ENCODE measurements at places on chromosomes 2 and 18.

DNA sequence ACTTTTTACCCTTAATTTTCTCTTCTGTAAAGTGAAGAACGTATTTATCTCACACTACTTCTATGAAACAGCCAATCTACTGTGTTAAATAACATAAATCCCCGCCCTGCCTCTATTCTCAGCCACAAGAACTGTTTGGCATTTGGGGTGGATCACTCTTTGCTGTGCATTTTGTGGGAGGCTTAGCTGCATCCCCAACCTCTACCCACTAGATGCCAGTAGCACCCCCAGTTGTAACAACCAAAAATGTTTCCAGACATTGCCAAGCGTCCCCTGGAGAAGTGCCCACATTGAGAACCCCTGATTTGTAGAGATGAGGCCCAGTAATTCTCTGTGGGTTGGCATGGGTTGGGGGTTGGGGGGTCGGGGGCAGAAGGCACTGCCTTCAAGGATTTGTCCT, 94.7 kb upstream of the BOD1L2 start:
- no peak for DNase-seq

DNA sequence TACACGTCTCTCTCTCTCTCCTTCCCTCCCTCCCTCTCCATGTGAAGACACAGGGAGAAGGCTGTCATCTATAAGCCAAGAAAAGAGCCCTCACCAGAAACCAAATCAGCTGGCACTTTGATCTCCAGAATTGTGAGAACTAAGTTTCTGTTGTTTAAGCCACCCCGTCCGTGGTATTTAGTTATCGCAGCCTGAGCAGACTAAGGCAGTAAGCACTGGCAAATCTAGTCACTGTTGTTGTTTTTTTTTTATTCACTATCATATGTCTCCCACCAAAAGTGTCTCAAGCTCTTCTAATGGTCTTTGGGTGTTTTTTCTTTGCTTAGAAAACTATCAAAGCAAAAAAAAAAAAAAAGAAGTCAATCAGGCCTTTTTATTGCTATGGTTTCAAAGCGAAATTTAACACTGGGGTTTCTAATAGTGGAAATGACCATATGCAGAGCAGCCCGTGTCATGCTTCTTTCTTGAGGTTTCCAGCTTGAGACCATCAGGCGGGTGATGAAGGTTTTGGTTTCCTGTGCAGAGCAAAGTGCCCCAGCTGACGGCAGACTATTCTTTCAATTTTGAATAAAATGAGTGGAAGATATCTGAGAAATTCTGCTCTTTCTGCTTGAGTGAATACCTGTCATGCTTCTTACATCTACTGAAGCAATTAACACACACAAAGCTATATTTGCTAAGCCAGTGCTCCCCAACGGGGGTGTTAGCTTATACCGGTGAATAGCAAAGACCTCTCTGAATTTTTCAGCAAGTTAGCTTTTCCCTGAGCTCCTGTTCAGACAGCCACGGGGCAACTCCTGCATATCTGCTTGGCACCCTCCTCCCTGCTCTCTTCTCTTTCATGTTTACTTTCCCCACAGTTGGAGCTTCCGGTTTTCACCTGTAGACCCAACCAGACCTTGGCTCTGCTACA, 394.1 kb upstream of the ATP5MC3 start:
- DNase-seq: no peak

GRCh38 chr2:106972782-106973181, 86.8 kb upstream of the ST6GAL2 start:
- DNase-seq: no peak

GRCh38 chr2:109054865-109055264, 65.8 kb upstream of the EDAR start:
- DNase-seq: no peak

GRCh38 chr18:25097569-25098056, 254.4 kb downstream of the ZNF521 start:
- no peak for DNase-seq

DNA sequence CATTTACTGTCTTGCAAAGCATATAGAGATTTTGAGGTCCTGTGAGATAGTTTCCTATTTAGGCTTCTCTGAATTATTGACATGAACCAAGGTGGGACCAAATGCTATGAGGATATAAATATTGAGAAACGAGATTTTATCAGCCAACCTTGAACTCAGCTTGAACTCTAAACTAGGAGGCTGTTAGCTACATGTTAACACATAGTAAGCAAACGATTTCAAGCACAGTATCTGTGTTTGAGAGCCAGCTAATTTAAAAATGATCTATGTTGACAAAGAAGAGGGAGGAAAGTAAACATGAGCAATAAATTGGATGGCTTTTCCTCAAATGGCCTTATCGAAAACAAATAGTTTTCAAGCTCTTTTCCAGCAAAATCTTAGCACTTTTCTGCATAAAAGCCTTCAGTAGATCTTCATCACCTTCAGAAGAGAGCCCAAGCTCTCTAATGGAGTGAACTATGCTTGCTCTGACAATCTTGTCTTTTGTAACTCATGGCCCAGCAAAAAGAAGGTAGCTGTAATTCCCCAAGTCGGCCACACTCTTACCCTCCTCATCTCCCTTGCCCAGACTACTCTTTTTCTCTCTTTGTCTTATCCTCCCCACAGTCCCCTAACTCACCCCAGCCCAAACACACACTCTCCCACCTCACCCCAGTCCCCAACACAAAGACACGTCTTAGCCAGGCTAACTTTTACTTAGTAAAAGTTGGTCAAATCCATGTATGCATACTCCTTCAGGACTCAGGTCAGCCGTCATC, 14.7 kb downstream of the CD28 start:
- no peak for DNase-seq

DNA sequence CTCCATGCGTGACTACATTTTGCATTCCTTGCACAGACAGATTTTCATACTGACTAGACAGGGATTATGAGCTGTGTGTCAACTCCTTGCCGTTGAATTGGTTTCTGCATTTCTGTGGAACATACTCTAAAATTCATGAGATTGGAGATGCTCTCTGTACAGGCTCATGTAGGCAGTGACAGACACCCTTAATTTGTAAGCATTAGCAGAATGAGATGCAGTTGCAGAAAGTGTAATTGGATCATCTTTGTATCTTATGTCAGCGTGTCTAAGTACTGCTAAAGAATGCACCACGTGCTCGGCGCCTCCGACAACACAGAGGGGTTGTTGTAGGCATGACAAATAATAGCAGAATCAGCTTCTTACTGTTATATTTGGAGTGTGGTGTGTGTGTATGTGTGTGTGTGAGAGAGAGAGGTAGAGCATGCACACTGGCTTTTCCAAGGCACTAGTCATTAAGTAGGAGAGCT, 212.4 kb downstream of the CMPK2 start:
- no peak for DNase-seq

DNA sequence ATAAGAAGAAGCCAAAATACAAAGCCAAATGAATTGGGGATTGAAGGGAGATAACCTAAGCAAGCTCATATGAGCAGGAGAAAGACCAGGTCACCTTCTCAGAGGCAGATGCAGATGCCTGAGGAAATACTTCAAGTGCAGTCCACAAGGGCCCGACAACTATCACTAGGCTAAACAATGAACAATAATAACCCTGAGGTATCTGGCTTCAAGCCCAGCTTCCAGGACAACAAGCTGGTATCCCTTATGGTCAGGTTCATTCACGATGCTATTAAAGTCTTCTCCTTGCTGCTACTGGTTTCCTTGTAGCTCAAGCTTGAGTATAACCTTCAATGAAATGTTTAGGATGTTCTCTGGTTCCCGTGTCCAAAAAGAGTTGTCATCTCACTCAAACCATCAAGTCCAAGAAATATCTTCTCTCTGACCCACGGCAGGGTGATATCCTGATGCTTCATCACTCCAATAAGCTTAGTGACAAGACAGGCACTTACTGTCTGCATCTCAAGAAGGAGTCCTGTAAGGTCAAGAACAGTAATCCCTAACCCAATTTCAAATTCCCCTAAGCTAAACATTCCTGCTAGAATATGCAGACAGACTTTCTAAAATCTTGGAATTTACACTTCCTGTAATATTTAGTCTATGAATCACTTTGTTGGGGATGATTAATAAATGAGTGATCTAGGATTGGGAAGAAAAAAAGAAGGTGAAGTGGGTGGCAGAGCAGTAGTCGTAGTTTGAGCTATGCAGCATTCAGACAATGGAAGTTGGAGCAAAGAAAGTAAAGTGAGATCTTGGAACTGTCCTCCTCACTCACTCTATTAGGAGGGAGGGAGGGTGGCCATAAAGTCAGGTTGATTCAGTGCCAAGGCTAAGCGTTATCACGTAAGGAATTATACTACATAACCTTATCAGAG, 33.1 kb downstream of the CHN1 start:
- DNase-seq: no peak

DNA sequence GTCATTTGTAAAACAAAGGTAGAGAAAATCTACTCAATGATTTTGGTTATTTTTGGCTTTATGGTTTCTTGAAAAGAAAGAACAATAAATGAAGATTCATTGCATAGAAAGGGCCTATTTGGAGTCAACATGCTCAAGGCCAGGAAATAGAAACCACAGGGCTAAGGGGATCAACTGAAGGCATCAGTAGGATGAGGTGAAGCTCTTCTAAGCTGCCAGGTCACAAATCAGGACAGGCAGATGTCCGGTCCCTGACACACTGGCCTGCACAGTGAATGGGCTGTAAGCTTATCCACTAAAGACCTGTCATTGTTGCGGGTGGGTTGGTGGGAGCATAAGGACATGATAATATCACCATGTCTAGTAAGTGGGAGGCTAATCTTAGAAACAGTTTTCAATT, 31.6 kb upstream of the RNF138 start:
- DNase-seq: no peak

DNA sequence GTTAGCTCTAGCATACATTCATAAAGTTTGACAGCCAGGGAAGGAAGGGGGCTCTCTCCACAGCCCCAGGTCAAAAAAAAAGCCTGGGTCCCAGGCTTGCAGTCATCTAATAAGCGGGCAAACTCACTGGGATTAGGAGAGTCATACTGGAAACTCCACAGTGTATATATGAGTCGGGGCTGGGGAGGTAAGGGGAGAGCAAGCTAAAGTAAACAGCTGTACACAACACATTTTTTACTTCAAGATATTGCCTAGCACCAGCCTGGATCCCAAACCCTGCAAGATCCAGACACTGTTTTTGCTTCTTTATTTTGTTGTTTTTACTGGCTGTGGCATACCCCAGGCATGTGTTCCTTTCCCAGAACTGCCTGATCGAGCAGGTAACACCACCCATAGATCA, 291.3 kb upstream of the TANK start:
- DNase-seq: no peak

GRCh38 chr2:180678625-180678972, 301.8 kb upstream of the UBE2E3 start:
- DNase-seq: no peak

DNA sequence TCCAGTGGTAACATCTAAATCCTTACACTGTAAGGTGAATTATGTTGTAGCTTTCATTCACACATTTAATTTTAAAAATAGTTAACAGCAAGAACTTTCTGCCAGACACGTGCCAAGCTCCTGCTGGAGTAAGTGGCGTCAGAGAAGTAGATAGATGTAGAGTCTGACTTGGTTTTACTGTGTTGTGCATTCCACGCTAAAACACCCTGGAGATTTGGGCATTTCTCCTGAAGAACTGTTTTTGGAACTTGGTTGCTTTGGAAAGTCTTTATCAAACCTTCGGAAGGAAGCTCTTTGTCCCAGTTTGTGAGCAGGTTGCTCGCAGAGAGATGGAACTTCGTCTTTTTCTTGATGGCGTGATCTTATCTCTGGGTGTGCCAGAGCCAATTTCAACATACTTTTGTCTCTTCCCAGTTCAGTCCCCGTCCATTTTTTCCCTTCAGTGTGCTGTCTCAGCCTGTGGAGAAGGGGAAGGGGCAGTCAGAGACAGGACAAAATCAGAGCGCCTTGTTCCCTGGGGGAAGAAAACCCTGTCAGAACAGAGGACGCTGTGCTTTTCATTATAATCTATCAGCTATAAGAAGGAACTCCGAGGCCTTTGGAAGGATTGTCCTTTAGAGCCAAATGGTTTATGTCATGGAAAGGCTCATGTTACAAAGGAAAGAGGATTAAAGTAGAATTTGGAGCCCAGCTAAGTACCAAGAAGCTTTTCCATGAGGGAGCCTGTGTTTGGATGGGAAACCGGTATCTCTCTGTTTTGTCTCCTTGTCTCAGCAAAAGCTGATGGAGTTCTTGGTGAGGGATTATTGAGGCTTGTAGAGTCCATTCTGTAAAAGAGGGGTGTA, 18.9 kb downstream of the GRHL1 start:
- no peak for DNase-seq

- DNase-seq: no peak
Observed at GRCh38 chr2:88545118-88545517, 82.1 kb downstream of the EIF2AK3 start.

DNA sequence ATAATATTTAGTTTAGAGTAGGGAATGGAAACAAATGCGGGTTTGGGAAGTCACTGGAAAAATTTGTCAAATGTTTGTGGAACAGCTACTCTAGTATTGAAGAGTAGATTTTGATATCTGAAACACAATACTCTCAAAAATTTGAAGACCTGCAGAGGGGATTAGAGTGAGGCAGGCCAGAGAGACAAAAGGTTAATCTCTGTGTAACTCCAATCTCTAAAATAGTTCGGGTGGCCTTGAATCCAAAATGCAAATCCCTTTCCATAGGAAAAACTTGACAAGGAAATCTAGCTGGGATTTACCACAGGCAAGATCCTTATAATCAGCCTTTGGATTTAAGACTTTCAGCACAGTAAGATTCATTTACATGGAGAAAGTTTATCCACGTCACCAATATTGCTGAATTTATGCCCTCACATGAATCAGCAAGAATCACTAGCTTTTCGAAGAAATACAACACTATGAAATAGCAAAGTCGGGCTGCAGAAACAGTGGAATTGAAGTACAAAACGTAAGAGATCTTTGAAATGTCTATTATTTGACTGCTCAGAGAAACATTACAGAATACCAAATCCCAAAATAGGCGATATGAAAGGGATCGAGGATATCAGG, 423.7 kb upstream of the ZNF804A start:
- no peak for DNase-seq

DNA sequence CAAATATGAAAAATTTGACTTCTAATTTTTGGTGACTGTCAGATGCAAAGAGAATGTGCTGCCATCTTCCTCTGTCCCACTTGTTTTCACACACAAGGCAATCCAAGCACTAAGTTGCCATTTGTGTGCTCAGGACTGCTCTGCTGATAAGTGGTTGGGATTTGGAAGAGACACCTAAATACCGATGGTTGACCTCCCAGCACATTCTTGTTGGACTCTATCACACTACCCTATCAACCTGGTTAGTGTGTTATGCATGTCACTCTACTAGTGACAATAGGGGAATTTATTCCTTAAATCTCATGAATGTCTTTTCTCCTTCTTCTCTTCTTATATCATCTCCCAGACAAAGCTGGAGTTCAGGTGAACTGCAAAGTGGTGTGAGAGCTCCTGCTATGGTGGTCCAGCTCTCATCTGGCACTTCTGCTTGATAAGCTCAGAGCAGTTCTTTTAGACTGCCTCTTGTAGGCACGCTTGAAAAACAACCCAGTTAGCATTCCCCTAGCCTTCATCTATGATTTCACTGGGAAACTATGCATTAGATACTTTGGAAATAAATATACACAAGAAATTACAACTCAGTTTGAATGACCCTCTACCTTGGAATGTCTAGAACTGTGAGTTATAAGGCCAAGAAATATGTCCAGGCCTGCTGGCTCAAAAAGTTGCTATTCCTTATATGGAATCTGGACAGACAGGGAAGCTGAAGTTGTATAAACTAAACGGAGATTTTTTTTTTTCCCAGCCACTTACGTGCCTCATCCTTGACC, 404.8 kb downstream of the MEIS1 start:
- no peak for DNase-seq

Measured in mesenteric fat pad (tissue), 1 donor.